ENCODE measurements at places on chromosomes 4 and X.

- no peak for DNase-seq
These were observed 148.7 kb downstream of the FSTL5 start for GRCh38 chr4:162015090-162015489.

GRCh38 chr4:3322059-3322550 lies 29.3 kb downstream of the RGS12 start:
- no peak for DNase-seq

DNA sequence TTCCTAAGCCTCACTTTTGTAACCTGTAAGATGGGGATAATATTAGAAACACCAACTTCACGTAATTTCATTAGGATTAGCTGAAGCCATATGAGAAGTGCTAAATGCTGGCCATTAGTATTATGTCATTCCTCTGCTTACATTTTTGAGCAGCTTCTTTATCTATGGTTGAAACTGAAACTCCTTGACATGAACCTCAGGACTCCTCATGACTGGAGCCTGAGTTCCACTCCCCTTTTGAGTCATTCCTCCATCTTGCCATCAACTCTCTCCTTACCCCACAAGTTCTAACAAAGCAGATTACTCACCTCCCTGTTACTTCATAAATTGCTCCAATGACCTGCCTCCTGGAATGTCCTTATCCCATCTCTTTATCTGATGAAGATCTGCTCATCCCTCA lies 123.2 kb upstream of the KCNIP4 start:
- no peak for DNase-seq

DNA sequence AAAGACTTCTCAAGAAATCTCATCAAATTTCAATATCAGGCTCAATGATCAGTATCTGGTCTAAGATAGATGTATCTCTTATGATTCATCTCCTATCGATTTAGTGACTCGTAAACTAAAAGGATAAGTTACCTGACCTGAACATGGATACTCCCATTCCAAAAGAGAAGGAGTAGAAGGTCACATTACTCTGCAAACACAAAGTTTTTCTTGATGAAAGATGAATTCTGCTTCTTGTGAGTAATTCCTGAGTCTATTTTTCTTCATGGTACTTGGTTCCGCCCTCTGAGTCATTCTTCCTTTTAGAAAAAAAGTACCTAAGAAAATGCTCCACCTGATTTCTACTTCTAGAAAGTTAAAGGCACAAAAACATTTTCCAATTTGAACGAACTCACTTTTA lies 223.1 kb upstream of the SLIT2 start:
- DNase-seq: no peak

DNA sequence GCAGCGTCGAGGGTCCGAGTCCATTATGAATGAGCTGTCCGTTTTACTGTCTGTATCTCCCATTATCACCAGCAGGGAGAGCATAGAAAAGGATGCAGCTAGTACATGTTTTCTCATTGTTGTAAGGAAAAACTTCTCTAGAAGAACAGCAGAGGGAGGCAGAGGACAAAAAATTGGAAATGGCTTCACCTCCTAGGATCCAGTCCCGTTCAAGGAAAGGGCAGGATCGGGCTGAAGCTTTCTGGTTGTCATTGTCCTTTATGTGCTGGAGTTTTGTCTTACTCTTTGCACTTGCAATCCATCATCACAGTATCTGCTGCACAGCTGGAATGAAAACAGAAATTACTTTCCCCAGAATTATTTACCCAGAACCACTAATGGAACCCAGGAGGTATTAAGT lies 14.7 kb downstream of the NDP start:
- DNase-seq: no peak

- DNase-seq: no peak
These were observed at the start of gene NCBP2L for GRCh38 chrX:107777536-107777832. Gene NCBP2L, plus strand, starts transcription at chrX:107777733. Its CDS starts 16,488 bp downstream, at chrX:107794221.

GRCh38 chr4:123871341-123871740 lies 474.7 kb downstream of the SPRY1 start:
- DNase-seq: no peak

DNA sequence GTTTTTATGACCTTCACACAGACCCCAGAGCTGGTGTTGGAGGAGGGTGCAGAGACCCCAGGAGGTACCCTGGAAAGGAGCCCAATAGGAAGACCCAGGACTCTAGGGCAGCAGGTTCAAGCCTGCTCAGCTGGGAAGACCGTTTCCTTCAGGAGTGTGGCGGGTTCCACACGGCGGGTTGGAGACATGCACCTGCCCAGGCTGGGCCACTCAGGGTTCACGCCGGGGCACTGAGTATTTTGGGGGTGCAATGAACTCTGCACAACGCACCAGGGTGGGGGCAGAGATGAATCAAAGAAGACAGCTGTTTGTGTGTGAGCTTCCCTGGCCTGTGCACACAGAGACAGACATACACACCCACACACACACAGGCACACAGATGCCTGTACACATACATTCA lies 52.5 kb upstream of the PPP2R3B start:
- no peak for DNase-seq

DNA sequence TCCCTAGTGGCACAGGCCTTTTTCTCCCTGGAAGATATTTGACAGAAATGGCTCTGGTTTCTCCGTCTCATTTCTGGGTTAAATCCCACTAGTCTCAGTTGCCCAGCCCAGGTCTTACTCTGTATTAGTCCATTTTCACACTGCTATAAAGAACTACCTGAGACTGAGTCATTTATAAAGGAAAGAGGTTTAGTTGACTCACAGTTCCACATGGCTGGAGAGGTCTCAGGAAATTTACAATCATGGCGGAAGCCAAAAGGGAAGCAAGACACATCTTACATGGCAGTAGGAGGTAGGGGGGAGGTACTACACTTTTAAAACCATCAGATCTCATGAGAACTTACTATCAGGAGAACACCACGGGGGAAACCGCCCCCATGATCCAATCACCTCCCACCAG lies 81.9 kb downstream of the FHDC1 start:
- no peak for DNase-seq

DNA sequence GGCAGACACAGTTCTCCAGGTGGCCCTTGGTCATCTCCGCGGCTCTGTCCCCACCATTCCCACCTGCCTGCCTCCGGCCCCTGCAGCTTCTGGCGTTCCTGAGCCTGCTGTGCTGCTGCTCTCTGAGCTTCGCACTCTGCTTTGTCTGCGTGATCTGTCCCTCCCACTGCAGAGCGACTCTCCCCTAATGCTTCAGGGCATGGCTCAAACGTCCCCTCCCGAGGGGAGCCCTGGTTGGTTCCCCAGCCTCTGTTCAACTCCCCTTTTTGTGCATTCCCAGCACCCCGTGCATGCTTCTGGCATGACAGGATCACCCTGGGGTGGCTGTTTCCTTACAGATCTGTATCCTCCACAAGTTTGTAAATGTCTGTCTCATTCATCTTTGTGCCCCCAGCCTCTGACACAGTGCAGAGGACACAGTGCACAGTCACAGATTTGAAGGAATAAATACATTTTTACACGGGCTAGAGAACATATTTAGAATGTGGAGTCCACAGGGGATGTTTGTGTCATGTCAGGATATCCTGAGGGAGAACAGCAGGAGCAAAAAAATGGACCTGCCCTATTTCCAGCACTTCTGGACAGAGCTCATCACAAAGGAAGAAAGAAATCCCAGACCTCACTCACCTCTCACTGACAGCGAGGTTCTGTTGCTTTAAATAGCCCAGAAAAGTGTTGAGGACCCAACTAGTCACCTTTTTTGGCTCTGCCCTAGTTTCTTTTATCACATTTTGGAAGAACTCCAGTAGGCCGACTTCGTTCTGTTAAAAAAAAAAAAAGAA lies 72.6 kb downstream of the GATB start:
- no peak for DNase-seq

DNA sequence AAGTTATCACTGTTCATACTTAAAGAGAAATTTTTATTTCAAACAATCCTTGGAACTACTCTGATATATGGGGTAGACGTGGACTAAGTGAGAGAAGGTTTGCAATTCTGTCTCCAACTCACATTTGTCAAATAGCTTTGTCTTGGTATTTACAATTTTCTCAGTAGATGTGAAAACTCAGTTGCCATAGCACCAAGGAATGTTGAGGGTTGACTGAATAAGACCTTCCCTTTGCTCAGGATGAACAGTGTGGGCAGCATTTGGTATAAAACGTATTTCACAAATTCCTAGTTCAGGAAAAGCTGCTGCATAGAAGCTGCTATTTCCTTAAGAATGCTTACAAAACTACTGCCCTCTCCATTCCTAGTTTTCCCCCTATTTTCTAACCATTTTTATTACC lies 399.5 kb downstream of the NKX6-1 start:
- DNase-seq: no peak

- no peak for DNase-seq
These were observed 109.0 kb downstream of the ANTXR2 start for GRCh38 chr4:79964020-79964399.

GRCh38 chrX:106716004-106716403 lies 10.5 kb upstream of the RNF128 start:
- DNase-seq: no peak

DNA sequence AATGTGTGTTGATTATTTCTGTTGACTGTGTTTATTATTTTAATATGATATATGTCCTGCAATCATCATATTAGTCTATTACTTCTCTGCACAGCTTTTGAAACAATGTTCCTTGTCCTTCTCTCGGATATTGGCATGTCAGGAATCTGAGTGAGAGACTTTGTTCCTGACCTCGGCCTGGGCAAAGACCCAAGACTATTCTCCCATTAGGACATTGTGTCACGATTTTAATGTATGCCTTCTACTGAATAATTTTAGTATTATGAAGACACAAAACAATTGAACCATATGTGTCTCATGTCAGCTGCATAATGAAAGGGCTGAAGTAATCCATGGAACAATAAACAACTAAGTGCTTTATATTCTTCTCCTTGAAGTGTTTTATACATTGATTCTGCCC lies 580.8 kb upstream of the TENM3 start:
- DNase-seq: no peak

GRCh38 chrX:153059191-153060094 lies 3.2 kb downstream of the PNMA3 start:
- no peak for DNase-seq

GRCh38 chr4:89438102-89438831 lies 130.7 kb upstream of the GPRIN3 start:
- DNase-seq: no peak

DNA sequence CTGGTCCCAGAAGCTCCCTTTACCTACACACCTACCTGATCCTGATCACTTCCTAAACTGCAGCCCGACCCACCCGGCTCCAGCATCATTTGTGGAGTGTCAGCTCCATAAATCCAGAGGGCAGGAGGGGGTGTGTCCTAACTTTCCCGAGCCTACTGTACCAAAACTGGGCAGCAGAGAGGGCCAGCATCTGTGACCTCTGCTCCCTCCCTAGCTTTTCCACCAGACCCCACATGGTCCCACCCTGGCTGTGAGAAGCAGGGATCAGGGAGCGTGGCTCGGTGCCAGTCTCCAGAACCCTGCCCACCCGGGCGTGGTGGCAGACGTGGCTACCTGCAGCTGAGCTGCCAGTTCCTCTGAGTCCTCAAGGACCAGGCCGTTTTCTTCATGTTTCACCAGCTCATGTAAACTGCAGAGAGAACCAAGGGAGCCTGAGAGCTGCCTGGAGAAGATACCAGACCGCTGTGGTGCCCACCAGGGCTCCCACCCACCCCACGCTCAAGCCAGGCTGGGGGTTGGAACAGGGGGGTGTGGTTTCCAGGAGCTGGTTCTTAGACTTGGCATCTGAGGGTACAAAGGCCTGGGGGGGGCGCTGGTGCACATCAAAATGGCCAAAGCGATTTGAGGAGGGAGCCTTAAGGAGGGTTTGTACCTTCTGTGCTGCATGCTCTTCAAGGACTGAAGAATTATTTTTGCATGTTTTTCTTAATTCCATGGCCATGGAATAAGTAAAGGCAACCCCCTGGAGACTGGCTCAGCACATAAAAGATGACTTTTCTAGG lies 76.7 kb upstream of the DRD5 start:
- no peak for DNase-seq

DNA sequence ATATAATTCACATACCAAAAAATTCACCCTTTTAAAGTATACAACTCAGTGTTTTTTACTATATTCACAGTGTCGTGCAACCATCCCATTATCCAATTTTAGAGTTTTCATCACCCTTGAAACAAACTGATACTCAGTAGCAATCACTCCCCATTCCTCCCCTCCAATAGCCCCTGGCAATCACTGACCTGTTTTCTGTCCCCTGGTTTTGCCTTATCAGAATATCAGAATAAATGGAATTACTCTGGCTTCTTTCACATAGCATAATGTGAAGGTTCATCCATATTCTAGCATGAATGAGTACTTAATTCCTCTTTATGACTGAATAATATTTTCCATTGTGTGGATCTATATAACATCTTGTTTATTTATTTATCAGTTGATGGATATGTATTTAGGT lies 153.2 kb downstream of the AASDH start:
- no peak for DNase-seq

DNA sequence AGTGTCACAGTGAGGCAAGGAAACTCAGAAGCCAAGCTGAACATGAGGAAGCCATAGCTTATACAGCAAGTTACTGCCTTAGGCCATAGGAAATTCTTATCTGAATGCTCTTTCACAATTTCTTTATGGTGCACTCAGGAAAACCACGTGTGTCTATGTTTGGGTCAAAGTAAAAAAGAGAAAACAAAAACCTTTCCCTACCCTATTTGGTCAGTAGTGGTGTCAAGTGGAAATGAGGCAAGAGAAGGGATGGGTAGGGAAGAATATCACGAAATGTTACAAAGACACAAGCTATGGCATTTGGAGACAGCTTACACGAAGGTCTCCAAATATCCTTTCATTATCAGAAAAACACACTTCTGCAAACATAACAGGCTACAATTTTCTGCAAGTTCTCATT lies 83.4 kb upstream of the INPP4B start:
- DNase-seq: no peak

DNA sequence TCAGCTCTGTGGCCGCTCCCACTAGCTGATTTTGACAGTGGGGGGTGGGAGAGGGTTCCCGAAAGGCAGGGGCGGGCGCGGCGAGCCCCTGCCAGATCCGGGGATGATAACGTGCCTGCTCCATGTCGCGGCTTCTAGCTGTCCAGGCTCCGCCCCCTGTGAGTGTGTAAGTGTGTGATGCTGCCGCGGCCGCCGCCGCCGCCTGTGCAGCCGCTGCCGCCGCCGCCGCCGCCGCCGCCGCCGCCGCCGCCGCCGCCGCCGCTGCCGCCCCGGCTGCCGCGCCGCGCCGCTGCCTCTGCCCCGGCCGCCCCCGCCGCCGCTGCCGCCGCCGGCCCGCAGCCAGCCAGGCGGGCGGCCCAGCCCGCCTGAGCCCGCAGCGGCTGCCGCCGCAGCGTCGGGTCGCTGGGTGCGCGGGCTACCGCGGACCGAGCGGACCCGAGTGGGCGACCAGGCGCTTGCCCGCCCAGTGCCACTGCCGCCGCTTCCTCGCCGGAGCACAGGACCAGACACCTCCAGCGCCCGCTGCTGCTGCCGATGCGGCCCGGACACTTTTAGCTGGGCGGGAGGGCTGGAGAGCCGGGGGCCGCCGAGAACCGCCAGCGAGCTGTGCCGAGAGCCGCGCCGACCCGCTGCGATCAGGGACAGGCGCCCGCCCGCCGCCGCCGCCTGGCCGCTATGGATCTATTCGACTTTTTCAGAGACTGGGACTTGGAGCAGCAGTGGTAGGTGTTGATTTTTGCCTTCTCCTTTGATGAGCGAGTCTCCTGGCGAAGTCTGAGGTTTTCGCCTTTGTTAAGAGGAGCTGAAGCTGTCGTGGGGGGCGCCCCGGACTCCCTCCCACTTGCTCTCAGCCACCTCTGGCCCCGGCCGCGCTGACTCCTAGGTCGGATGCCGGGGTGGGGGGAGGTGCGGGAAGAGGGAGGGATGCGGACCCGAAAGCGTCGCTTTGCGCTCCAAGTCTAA lies at the start of gene AFF2:
Gene AFF2, plus strand, starts transcription at position 195 of the 963 bp plus-strand sequence. Its CDS starts 481 bp downstream, at position 676.
- DNase-seq: peak; percentile 15

- no peak for DNase-seq
These were observed 820.8 kb upstream of the GRIA3 start for GRCh38 chrX:122363112-122363795.

Data from frontal cortex (tissue), 4 donors.